DMS 273 treated with DMSO at 0.1 percent for 48 hours (cell line): ENCODE measurements at places on chromosomes 6 and 20.

DNA sequence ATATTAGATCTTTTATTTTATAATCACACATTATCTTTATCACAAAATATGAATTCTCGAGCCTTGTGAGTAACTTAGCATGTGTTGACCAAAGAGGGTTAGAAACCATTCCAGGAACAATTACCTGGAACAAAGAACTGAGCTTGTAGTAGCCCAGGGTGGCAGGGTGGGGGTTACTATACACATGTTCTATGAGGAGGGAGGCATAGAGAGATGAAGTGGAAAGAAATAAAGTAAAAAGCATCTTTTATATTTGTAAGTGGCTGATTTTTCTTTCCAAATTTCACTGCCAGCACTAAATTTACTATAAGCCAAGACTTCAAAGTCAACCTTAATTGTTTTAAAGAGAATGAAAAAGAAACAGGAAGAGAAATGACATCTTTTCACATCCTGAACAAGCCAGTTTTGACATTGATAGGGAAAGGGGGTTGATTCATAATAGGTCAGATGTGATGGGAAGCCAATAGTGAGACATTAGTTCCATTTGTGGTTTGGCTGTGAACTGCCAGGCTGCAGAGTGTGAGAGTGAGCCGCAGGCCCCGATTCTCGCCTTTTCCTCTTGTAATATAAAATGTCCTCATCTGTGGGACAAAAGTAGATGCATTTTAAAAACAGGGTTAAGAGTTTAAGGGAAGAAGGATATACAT lies 52.7 kb upstream of the MYB start:
- no peak for DNase-seq

GRCh38 chr20:3238616-3239025 lies 369 bp downstream of the SLC4A11 start:
- DNase-seq = no peak

GRCh38 chr6:166841216-166841615 lies 115.1 kb downstream of the RNASET2 start:
- no peak for DNase-seq

DNA sequence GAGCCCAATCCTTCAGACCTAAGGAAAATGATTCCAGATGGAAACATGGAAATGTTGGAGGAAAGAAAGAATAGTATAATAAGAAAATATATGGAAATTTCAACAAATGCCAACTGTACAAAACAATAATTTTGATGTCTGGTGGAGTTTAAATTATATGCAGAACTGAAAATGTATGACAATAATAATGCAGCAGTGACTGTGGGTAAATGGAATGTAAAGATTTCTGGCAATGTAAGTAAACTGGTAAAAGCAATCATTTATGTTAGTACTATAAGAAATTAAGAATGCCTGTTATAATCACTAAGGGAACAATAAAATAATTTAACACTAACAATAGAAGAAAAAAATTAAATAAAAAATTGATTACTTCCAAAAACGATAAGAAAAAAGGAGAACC lies 89.0 kb downstream of the EDN1 start:
- no peak for DNase-seq

- no peak for DNase-seq
These were observed 40.9 kb downstream of the PTPRA start for GRCh38 chr20:2914160-2914559.

DNA sequence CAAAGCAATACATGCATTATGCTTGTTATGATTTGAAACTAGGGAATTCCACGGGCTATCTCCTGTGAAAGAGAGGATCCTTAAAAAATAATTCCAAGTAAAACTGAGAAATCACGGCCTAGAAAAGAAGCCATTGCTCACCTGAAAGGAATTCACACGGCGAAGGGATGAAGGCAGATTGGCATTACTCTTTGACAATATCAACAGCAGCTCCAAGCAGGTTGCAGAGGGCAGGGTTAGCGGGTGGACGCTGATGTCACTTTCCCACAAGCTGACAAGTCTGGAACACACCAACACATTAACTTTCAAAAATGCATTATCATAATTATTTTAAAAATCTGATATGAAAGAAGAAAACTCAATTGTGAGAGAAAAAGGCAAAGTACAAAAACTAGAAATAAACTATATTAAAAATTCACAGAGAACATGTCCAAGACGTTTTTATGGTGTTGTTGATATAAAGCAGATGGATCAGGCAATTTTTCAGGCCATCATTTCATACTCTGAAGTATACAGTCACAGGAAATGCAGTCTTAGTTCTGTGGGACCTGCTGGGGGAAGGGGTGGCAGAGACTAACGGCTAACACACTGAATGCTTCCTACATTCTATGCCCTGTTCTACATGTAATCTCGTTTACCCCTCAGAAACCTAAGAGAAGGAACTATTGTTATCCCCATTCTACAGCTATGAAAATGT lies 108.3 kb downstream of the UBE3D start:
- no peak for DNase-seq

DNA sequence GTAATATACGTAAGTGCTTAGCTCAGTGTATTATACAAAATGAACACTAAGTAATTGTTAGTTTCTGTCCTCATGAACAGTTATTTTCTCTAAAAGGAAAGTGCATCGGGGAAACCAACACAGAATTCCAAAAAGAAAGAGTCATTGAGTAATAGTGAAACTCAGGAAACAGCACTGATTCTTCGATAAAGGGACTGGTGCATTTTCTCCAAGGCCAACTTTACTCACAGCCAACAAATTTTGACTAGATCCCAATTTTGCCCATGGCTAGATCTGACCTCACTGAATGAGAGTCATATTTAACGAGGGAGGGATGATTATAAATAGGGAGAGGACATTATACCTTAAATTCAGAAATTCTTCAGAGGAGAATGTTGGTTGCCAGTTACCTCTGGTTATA lies 390.9 kb upstream of the NRSN1 start:
- no peak for DNase-seq

DNA sequence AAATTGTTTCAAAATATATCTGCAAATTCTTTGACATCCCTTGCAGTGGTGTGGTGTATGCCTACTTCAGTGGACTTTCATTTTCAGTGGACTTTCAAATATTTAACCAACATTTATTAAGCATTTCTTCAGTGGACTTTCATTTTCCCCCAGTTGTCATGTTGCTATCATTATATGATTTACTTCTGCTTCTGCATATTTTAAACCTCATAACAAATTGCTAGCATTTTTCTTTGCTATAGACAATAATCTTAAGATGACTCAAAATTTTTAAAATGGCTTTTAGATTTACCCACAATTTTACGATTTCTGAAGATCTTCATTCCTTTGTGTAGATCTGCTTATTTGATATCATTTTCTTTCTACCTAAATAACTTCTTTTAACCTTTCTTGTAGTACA lies 592.7 kb upstream of the SLC35B3 start:
- DNase-seq = no peak

DNA sequence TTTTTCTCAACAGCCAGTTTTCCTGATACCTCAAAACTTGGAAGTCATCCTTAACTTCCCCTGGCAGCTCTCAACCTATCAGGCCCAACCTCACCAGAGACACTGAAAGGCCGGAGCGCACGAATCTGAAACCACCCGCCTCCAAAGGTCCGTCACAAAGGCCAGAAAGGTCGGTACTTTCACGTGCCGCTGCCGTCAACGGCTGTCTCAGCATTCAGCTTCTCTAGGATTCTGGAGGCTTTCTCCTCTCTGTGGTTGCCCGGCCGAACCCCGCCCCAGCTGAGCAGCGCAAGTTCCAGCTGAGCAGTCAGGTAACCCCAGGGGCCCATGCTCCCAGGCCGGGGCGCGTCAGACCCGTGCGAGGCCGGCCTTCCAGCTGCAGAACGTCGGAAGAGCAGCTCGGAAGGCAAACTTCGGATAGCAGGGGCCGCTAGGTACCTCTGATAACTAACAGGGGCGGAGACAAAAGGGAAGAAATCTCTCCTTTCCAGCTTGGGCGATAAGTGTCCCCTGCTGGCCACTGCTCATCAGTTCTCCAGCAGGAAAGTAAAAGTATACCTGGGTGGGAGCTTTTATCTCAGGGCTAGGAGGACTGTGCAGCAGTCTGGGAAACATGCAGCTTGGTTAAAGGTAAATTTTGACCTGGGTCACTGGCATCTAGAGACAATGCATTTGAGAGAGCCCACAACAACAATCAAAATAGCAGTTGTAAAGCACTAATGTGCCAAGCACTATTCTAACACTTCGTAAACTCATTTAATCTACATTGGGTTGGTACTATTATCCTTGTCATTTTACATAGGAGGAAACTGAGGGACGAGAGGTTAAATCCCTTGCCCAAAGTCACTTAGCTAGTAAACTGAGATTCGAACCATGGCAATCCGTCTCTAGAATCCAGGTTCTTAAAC lies 16.1 kb downstream of the ZSCAN12 start:
- DNase-seq = peak; percentile 32

DNA sequence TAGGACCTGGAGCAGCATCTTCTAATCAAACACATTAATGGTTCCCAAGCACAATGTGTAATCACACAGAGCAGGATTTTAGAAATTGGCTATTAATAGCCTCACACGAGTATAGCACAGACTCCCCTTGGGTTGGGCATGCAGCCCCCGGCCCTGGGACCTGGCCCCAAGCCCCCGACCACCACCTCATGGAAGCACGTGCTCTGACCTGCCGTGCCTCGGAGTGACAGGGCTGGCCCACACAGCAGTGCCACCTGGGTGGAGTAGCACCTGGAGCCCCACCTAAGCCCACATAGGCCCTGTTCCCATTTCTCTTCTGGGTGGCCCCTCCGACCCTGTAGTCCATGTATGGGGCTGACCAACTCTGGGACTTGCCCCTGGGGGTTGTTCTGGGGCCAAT lies 171.8 kb downstream of the TTLL2 start:
- DNase-seq = no peak
